BE2C (cell line): ENCODE measurements at places on chromosomes 2 and 18.

DNA sequence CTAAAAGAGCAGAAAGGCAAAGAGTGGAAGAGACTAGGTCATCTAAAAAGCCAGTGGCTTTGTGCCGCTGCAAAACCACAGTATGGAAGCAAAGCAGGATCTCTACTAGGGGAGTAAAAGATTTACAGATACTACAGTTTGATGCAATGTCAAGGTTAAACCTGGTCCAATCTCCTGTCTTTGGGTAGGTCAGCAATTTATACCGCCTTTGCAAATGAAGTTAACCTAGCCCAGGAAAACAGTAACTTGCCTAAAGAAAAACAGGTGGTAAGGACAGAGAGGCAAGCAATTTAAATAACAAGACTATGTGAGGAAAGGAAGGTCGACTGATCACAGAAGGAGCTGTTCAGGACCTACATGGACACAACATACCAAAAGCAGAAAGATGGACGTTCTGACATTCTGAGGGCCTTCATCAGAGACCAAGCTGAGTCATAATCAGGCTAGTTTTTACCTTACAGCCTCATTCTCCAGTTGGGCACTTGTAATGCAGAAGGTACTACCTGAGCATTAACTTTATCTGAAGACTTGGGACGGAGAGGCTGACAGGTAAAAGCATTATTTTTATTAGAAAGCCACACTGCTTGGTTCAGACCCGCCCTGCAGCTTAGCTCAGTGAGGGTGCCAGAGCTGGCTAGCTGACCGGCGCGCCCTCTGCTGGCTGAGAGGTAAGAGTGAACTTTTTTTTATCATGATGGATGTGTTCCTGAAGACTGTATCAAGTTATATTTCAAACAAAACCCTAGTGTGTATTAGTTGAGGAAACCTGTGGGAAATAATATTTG is 15.9 kb downstream of the CDKL4 start:
- peak; percentile 80 for DNase-seq

GRCh38 chr2:85195956-85196355 is 62.8 kb downstream of the TCF7L1 start:
- DNase-seq = no peak

DNA sequence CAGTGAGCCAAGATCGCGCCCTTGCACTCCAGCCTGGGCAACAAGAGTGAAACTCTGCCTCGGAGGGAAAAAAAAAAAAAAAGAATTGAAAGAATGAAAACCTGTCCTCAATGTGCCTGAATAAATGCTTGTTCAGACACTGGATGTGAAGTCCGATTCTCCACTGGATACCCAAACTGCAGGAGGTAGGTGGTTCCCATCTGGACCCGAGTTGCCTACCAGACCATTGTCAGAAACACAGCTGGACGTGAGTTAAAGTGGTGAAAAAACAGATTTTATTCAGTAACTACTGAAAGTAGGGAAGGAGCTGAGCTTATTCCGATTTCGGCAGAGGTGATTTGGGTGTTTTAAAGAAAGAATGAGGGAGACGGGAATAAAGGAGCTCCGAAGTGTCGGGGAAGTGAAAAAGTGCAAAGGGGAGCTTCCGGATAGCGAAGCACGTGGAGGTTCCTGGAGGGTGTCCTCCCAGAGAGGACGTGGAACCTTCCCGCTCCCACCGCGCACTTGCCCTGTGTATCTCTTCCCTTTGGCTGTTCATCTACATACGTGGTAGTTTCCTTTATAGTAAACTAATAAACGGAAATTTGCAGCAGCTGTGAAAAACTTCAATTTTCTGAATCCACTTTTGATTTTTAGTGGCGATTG is 10.4 kb upstream of the ZDBF2 start:
- DNase-seq = no peak

- no peak for DNase-seq
Observed at GRCh38 chr2:117684919-117685318, 129.6 kb upstream of the DDX18 start.

DNA sequence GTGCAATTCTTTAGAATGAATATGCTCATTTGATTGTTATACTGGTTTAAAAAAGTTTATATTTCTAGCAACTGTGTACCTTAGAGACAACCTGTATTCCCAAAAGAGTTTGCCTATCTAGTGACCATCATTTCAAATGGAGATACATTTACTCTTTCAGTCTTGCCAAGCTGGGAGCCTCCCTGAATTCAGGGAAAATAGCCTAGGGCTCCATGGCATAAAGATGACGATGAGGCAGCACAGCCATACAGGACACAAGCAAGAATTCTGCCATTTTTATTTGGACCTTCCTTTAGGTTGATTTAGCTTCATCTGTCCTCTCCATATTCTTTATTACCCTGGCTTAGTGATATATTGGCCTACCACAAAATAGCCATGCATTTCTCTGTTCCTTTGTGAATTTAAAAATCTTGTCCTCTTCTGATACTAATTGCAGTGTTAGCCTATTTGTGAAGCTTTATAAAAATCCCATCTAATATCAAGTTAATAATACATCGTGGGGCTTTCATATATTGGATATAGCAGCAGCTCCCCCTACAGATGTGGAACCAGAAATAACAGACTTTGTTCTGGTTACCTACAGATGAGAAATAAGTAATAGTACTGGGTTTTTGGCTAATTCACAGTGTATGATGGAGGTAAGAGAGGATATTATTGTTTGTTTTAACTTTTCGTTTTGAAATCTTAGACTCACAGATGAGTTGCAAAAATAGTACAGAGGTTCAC is 1661.9 kb upstream of the PIK3C3 start:
- no peak for DNase-seq

GRCh38 chr2:164260506-164260905 is 360.8 kb downstream of the GRB14 start:
- DNase-seq = no peak

GRCh38 chr2:43068041-43068533 is 158.3 kb downstream of the ZFP36L2 start:
- DNase-seq = no peak

DNA sequence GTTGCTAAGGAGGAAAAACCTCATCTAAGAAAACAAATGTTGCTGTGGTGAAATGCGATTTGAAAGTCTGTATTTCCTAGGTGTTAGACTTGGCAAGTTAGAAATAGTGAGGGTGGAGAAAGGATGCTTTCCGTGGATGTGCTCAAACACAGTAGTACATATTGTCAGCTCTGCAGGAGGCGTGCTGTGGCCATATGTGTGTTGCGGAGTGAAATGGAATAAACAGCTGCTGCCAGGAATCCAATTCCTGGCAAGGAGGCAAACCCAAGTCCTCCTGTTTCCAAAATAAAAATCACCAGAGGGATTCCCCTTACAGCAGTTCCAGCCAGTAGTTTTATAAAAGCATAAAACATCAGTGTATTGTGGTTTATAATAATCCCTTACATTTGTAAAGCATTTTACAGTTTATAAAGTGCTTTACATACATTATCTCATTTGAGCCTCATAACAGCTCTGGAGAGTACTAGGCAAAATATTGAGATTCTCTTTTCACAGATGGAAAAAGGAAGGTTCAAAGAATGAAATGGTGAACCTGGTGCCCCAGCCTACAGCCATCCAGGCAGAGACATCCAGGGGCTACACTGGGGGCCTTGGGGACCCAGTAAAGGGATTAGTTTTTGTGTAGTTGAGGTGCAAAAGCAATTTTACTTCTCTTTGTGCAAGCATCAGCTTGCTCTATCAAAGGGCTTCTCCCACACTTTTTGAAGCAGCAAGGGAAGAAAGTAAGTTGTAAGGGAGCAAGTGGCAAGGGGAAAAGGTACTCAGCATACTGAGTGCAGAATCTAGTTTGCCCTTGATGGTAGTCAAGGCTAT is 206.0 kb downstream of the AGPS start:
- DNase-seq = no peak

- no peak for DNase-seq
Observed at GRCh38 chr2:42233976-42234441, 64.9 kb downstream of the EML4 start.

DNA sequence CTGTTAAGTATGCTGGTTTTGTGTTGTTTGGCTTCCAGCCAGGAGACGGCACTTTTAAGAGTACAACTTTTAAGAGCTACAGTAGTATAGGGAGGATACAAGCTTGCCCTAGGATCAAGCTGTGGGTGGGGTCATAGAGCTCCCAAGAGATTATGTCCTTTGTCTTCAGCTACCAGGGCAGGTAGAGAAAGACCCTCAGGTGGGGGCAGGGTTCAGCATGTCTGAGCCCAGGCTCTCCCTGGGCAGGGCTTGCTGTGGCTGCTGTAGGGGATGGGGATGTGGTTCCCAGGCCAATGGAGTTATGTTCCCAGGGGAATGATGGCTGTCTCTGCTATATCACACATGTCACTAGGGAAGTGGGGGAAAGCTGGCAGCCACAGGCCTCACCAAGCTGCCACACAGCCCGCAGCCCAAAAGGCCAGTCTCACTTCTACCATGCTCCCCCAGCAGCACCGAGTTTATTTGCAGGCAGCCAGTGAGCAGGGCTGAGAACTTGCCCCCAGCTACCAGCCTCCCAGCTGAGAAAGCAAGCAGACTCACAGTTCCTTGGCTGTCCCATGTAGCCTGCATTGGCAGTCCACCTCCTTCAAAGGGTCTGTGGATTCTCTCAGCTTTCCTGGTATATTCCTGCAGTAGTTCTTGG is 105.7 kb upstream of the ERBB4 start:
- DNase-seq = peak; percentile 67

GRCh38 chr2:202486351-202486750 is 110.2 kb downstream of the BMPR2 start:
- no peak for DNase-seq

- peak; percentile 20 for DNase-seq
Observed at GRCh38 chr2:160816916-160817499, 323.4 kb upstream of the RBMS1 start.

- no peak for DNase-seq
Observed at GRCh38 chr2:6443061-6443823, 422.5 kb downstream of the CMPK2 start.

- DNase-seq = no peak
Observed at GRCh38 chr18:35917043-35917442, 55.4 kb upstream of the RMP24 start.

GRCh38 chr18:67590571-67591141 is 74.1 kb upstream of the DSEL start:
- DNase-seq = no peak

GRCh38 chr2:21253311-21254027 is 129.7 kb downstream of the TDRD15 start:
- DNase-seq = no peak

DNA sequence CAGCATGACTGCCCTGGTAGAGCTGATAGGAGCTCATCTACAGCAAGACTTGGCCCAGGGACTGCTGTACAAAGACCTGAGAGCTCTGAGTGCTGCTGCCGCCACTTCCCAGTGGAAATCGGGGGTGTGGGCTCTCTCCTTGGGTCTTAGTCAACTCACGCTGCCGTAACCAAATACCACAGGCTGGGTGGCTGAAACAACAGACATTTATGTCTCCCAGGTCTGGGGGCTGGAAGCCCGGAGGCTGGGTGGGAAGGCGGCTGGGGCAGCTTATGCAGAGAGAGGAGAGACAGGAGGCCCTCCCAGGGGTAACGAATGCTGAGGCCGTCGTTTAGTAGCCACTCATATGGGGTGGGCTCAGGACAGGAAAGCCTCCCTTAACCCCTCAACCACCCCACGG is 15.4 kb upstream of the MAL start:
- DNase-seq = no peak

- DNase-seq = no peak
Observed at GRCh38 chr2:150376553-150377335, 110.7 kb downstream of the RND3 start.

DNA sequence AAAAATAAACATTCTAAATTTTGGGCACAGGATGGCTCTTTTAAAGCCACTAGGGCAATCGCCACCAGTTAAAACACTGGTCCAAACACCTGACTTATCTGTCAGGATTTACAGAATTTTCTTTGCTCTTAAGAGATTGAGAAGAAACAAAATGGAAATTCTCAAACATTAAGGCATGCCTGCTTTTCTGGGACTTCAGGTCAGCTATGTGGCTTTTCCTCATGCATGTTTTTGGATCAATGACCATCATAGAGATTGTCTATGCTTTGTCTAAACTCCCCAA is 112.7 kb downstream of the SMAD2 start:
- DNase-seq = no peak

DNA sequence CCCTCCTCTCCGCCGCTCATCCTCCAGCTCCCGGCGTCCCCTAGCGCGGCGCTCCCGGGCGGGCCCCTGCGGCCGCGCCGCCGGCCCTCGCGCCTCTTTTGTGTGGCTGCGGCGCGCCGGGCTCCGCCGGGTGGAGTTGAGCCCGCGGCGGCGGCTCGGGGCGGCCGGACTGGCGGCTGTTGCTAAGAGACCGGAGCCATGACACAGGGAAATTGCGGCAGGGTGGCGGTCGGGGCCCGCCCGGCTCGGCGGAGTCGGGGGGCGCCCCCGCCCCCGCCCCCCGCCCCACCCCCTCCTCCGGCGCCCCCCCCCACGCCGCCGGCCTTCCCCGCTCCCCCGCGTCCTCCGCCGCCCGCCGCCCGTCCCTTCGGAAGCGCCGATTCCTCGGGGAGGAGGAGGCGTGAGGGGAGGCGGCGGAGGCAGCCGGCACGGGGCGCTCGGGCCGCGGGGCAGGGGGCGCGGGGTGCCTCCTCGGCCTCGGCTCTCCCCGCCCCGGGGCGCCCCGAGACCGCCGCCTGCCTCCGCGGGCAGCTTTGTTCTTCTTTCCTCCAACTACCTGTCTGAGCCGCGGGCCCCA is at the start of gene TMEM200C:
Gene TMEM200C, minus strand, starts transcription at position 224 of the 577 bp plus-strand sequence. CDS start 3,459 bp downstream, outside the sequence.
- no peak for DNase-seq

DNA sequence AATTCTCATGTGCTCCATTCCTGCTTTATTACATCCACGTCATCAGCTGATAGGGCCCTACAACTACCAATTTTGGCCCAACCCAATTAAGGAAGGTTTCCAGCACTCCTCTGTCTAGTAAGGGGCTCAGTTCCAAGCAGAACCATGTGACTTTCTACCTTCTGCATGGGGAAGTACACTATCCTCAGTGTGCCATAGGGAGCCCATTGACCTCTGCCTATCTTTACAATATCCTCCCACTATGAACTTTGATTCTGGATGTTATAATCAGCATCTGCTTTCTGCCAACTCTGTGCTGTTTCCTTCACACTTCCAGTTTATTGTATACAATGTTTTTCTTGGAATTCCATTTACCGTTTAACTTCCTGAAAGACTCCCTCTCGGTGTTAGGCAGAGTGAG is 53.9 kb upstream of the GCFC2 start:
- no peak for DNase-seq

DNA sequence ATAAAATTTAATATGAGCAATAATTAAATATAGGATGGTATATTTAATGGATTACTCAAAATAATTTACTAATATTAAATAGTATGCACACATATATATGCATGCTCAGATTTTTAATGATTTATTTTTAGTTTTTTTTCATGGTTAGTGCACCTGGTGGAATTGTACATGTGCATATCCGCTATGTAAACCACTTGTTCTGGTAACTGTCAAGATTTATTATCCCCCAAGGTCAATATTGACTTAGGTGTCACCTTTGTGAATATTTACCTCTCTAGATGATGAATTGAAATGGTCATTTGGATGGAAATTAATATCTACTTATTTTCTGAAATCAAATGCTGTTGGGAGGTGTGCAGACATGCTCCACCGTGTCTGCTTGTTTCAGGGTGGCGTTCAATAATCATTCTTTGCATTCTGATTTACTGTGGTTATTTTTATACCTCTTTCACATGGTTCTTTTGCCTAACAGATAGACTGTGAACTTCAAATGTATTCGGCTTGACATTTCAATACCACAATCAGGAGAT is 14.7 kb downstream of the CNTNAP5 start:
- no peak for DNase-seq

- peak; percentile 42 for DNase-seq
Observed at GRCh38 chr2:47373747-47374146, 29.2 kb upstream of the MSH2 start.
